GM12892 (cell line): ENCODE measurements at places on chromosomes 7 and 10.

DNA sequence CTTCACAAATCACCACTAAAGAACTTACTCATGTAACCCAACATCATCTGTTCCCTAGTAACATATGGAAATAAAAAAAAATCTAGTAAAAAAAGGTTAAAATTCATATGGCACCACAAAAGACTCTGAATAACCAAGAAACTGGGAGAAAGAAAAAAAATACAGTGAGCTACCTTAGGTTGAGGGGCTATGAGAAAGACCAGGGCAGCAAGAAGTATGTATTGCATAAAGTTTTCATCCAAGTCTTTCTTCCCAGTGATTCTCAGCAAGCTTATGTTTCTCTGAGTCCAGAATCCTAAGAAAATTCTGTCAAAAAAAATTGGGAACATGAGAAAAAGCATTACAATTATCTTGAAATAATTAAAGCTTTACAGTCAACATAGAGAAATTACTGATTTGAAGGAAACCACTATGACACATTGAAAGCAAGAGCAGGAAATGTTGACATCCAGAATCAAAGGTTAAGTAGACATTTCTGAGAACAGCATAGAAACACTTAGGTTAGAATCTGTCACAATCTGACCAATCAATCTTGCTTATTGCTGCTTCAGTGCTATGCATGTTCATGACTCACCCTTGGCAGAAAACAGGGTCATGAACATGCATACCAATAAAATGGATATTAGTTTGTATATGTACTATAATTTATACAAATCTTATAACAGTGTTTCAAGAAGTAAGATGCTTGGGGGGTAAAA lies 494.0 kb upstream of the POT1 start:
- no peak for DNase-seq

DNA sequence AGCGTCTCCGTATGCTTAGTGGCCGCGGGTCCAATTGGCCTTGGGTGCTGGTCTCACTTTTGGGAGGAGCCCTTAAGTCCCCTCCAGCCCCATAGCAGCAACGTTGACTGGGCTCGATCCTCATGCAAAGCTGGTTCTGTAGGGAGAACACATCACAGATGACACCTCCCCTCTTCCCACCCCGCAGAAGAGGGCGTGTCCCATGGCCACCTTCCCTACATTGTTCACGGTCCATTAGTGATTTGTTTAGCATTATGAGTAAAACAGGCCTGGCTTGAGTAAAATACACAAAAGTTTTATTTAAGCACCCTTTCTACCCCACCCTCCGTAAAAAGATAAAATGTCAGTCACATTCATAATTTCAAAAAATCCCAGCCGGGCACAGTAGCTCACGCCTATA lies 89.1 kb upstream of the SH2B2 start:
- no peak for DNase-seq

DNA sequence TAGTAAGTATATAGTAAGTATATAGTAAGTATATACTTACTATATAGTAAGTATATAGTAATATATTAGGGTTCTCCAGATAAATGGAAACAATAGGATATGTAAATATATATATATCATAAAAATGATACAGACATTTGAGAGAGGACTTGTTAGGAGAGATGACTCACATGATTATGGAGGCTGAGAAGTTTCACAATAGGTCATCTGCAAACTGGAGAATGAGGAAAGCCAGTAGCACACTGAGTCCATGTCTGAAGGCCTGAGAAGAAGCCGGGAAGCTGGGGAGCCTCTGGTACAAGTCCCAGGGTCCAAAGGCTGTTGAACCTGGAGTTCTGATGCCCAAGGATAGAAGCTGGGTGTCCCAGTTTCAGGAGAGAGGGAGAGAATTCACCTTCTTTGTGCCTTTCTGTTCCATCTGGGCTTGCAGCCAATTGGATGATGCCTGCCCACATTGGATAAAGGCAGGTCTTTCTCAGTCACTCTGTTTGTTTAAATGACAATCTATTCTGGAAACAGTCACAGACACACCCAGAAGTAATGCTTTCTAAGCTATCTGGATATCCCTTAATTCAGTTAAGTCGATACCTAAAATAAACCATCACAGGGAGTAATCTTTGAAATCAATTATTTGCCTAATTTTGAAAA lies 205.5 kb upstream of the CDC14C start:
- no peak for DNase-seq

DNA sequence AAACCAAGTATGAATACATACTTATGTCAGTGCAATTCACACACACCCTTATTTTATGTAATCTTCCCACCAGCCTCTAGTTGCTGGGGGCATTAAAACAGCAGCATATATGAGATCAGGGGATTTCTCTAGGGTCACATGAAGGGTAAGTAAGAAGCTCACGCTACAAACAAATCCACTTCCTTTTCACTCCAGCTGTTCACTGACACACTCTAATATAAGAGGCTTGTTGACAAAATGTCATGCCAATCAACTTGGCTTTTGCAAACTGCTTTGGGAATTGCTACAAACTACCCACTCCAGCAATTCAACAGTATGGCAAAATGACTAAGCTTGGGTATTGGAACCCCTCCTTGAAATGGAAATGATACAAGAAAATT lies 10.3 kb downstream of the FAM3C start:
- no peak for DNase-seq

- DNase-seq: no peak
These were observed 35.6 kb downstream of the C10orf90 start for GRCh38 chr10:126634911-126635310.

GRCh38 chr10:23643111-23643780 lies 204.4 kb downstream of the OTUD1 start:
- no peak for DNase-seq

DNA sequence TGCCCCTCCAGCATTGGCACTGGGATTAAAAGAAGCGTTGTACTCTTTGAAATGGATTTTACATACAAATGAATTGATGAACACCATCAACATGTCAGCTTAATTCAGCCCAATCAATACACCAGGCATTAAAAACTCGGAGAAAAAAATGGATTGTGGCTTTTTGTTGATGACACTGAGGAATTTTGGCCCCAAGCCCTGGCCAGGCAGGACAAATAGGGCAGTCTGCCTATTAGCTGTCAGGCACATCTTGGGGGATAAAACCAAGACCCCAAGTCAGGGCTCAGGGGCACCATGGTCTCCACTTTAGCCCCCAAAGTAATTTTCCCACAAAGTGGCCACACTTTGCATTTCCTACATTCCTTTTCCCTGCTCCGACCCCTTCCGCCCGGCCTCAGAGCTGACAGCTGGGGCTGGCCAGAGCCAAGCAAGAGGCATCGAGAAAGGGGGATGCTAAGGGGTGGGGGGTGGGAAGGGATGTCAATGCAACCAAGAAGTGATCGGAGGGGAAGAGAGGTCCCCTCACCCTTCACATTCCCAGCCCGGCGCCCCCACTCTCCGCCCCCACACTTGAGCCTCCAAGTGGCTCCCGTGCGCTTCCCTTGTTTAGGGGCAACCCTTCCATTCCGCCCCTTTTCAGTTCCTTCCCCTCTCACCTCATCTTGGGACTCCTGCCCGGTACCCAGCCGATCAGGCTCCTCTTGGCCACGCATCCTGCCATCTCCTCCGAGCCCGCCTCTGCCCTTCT lies 711 bp downstream of the HIP1 start:
- no peak for DNase-seq

- DNase-seq: no peak
These were observed 566.5 kb downstream of the ATRNL1 start for GRCh38 chr10:115659616-115660015.

- no peak for DNase-seq
These were observed 166.0 kb downstream of the RNF216 start for GRCh38 chr7:5615190-5616070.

DNA sequence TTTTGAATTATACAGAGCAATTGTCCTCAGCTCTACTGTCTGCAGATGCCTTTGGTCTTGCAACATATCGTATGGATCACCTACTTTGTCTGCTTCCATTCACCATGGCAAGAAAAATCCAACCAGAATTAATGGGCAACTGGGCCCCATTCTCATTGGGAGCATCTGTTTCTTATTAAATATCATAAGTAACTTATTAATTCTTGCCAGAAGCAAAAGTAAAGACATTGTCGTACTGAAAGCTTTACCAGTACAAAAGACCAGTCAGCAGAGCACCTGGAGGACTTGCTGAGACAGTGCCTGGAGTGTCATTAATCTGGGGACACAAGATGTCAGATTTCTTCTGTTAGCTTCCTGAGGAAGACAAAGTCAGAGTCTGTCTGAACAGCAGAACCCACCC lies 404.5 kb downstream of the INHBA start:
- DNase-seq: no peak

- DNase-seq: no peak
These were observed 22.2 kb downstream of the MKX start for GRCh38 chr10:27723436-27723835.

DNA sequence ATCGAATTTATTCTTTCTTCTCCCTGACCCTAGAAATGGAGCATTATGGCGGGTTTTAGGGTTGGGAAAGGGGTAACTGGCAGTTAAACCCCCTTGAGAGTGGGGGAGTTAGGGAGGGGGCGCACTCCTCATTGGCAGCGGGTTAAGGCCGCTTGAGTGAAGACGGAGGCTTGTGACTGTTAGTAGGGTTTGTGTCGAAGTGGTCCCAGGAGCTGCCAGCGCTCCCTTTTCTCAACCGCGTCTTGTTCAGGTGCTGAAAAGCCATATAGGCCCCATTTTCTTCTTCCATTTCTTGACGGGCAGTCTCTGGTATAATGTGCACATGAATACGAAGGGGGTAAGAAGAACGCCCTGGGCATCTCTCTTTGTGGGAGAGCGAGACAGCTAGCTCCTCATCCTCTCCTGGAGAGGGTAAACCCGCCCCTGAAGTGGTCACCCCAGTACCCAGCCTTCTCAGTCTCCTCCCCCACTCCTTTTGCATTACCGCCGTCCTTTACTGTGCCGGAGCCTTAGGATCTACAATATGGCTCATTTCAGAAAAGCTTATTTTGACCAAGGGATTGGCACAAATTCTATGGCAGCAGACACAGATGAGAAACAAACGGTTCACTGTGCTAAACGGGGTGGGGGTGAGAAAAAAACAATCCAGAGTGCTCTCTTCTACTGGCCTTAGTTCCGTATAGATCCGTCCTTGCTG lies 836 bp downstream of the KMT2E start:
- peak; percentile 24 for DNase-seq

- DNase-seq: no peak
These were observed 56.9 kb upstream of the MYL10 start for GRCh38 chr7:101686030-101686429.

- DNase-seq: no peak
These were observed 12.7 kb downstream of the MYOF start for GRCh38 chr10:93469454-93469853.

- no peak for DNase-seq
These were observed 80.8 kb downstream of the PTPRE start for GRCh38 chr10:127987467-127988380.

DNA sequence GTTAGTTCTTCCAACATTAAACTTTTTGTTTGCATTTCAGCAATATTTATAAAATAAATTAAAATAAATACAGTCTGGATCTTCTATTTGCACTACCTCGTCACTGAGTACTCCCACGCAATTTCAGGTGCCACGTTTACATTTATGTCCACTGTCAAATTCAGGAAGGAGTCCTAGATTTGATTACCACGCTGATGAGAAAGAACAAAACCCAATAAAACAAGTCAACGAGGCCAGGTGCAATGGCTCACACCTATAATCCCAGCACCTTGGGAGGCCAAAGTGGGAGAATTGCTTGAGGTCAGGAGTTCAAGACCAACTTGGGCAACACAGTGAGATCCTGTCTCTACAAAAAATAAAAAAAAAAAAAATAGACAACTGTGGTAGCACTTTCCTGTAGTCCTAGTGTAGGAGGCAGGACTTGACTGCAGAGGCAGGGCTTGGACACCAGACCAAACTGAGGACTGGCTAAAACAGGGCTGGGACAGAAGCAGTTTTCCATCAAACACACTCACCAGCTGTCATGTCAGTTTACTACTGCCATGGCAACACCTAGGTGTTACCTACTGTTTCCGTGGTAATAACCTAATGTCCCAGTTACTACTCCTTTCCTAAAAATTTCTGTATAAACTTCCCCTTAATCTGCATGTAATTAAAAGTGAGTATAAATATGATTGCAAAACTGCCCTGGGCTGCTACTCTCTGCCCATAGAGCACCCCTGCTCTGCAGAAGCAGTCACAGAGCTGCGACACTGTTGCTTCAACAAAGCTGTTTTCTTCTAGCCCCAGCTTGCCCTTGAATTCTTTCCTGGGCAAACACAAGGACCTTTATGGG lies 341.7 kb downstream of the PARD3 start:
- DNase-seq: no peak

GRCh38 chr7:45073031-45073785 lies 15.6 kb downstream of the NACAD start:
- no peak for DNase-seq

- no peak for DNase-seq
These were observed 20.3 kb upstream of the NCAPG2 start for GRCh38 chr7:158724658-158725505.

- no peak for DNase-seq
These were observed 2.1 kb downstream of the TMEM60 start for GRCh38 chr7:77796109-77796508.

DNA sequence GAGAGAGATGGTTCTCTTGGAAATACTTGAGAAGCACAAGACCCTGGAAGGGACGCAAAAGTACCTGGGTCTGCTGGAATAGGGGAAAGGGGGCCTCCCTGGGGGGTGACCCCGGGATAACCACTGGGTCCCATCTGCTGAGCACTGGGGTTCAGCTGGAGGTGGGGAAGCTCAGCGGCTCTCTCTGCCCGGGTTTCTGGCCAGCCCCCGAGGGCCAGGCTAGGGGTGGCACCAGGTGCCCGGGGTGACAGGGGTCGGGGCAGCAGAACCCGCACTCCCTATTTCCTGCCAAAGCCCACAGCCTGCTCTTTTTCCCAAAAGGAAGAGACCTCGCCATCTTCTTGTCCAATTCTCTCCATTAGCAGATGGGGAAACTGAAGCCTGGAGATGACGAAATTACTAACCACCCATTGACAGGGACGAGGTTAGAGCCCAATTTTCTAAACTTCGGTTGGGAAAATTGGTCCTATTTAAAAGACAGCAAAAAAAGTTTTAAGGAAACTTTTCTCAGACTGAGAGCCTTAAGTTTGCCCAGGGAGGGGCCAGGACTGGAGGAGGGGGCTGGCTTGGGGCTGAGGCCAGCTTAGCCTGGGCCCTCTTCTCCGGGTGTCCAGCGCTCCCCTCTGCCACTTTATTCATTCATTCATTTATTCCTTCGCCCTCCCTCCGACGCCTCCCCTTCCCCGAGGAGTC lies 17.8 kb upstream of the GATA3 start:
- DNase-seq: no peak

DNA sequence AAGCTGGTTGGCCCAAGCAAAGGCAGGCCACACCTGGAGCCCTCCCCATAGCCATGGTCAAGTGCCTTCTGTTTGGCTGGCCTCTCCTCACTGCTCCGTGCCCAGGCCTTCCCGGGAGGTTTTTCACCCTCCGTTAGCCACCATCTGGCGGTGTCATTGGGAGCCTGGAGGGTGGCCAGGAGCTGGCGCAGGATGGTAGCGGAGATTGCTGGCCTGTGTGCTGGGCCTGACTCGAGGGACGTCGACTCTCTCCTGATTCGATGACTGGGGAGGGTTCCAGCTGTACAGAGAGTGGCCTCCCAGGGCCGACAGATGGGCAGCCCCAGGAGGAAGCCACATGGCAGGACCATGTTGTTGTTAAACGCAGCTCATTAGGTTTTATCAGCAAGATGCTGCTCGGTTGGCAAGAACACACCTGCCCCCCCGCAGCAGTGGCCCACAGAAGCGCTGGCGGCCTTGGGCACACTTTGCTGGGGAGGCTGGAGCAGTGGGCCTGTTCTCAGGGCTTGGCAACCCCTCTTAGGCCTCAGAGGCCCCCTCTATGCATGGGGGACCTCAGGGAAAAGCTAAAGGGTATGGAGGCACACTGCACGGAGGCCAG lies 64.0 kb upstream of the CACUL1 start:
- no peak for DNase-seq
